Activated T-helper 2 cell treated with anti-CD3 and anti-CD28 coated beads, Interferon-gamma antibody, Interleukin-2, Interleukin-4, amounts not matched to agents 10 μg/mL and 5 μg/mL and 100 μg/mL, durations not matched to agents 14 hours and 24 hours and 36 hours (primary cell): ENCODE measurements at places on chromosomes 7 and 10. TPM values are rescaled to one million over a fixed set of nuclear protein-coding genes. Genes with fewer than 3 reads are reported as not detected.

The GRB10 gene
- total RNA-seq: 2.3 and 2.4 TPM in 2 replicates

The MRPS17 gene
- 28.3 and 29.4 TPM in 2 replicates for total RNA-seq

- DNase-seq: no peak
Measured at GRCh38 chr7:16630654-16631053, 14.9 kb downstream of the ANKMY2 start.

DNA sequence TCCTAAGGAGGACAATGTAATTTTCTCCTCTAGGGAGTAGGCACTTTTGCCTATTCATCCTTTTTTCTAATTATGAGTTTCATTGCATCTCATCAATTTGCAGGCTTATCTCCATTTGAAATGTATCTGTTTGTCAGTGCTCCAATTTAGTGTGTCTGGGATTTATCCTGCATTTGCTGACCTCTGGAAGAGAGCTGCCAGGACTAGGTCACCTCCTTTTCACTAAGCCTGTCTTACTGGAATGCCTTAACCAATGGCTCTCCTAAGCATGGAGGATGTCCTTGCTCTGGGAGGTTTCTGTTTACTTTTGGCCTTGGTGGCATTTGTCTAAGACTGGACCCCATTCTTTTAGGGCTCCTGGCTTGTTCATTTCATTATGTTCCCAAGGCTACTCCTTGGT lies 261.5 kb downstream of the NEBL start:
- no peak for DNase-seq

GRCh38 chr10:83459124-83459523 lies 680.2 kb upstream of the GHITM start:
- no peak for DNase-seq

- DNase-seq: no peak
Measured at GRCh38 chr10:84510121-84510520, 181.7 kb downstream of the CCSER2 start.

DNA sequence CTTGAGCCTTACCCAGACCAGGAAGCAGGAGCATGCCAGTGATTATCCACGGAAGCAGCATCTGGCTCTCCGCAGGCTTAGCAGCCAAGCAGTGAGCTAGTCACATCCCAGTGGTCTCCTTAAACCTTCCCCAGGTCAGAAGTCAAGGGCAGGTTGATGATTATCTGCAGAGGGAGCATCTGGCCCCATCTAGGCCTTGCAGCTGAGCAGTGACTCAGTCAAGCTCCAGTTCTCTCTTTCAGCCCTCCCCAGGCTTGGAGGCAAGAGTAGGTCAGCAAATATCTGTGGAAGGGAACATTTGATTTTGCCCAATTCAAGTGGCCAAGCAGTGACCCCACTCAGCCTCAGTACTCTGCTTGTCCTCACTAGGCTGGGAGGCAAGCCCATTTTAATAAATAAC lies 61.6 kb downstream of the ANKRD7 start:
- DNase-seq: no peak

The RP9 gene
- 15.4 and 18.6 TPM in 2 replicates for total RNA-seq
